ENCODE measurements at places on chromosomes 2 and 18. TPM values are rescaled to one million over a fixed set of nuclear protein-coding genes. Genes with fewer than 3 reads are reported as not detected.

The CNGA3 gene
- not detected for total RNA-seq

The CIDEA gene
- not detected for total RNA-seq

The STRADB gene
- 55.7 TPM for total RNA-seq

The SP5 gene
- not detected for total RNA-seq

The MOCOS gene
- 7.1 TPM for total RNA-seq

The KCNG3 gene
- under 0.01 TPM for total RNA-seq

The TTC39C gene
- 54.4 TPM for total RNA-seq

The ACVR1C gene
- total RNA-seq, result under 0.01 TPM

The RAD51AP2 gene
- total RNA-seq, result under 0.01 TPM

The RASGRP3 gene
- total RNA-seq, result 12.1 TPM

The CPS1 gene
- total RNA-seq, result 21.6 TPM

The UGT1A5 gene
- total RNA-seq, result not detected

The HPCAL1 gene
- 51.5 TPM for total RNA-seq

The LIPG gene
- 0.86 TPM for total RNA-seq

The GRB14 gene
- not detected for total RNA-seq

The DSEL gene
- 101 TPM for total RNA-seq

The IL1R1 gene
- 62.6 TPM for total RNA-seq

The C1GALT1C1L gene
- total RNA-seq, result 1.3 TPM

The DTNA gene
- total RNA-seq, result 6.8 TPM

The TEKT4 gene
- not detected for total RNA-seq

The OXER1 gene
- under 0.01 TPM for total RNA-seq

The DSG3 gene
- under 0.01 TPM for total RNA-seq

The KIF5C gene
- under 0.01 TPM for total RNA-seq

The CHST9 gene
- not detected for total RNA-seq

The SERPINB11 gene
- total RNA-seq, result not detected

The GPR45 gene
- not detected for total RNA-seq

The RAB6D gene
- under 0.01 TPM for total RNA-seq

The CREG2 gene
- not detected for total RNA-seq

The TIGD1 gene
- 4.2 TPM for total RNA-seq

The C2orf78 gene
- total RNA-seq, result not detected

The C1QL2 gene
- not detected for total RNA-seq

The BCS1L gene
- total RNA-seq, result 29.3 TPM

The CDH20 gene
- under 0.01 TPM for total RNA-seq

The DSG1 gene
- not detected for total RNA-seq

The IHH gene
- not detected for total RNA-seq

The TFCP2L1 gene
- not detected for total RNA-seq

The ADGRF3 gene
- total RNA-seq, result under 0.01 TPM

The TFPI gene
- 110 TPM for total RNA-seq

The SYT4 gene
- not detected for total RNA-seq

The UGT1A3 gene
- total RNA-seq, result not detected

Measured in fibroblast of villous mesenchyme (primary cell).